Umbilical cord (tissue), 2 donors: ENCODE measurements at places on chromosomes 3 and 15. TPM values are rescaled to one million over a fixed set of nuclear protein-coding genes. Genes with fewer than 3 reads are reported as not detected.
A peak's percentile ranks its signal among the peaks of the same experiment; 100 is the strongest.

The GOLGA8M gene
- total RNA-seq, result 1.9 TPM

GRCh38 chr3:193984876-193985275, 151.1 kb upstream of the HES1 start:
- DNase-seq, result no peak

- no peak for DNase-seq
Observed at GRCh38 chr15:63668601-63669000, 71.4 kb downstream of the FBXL22 start.

- DNase-seq, result peak; percentile 2
Observed at GRCh38 chr15:65460741-65461347, 38.1 kb upstream of the IGDCC4 start.

GRCh38 chr3:117936159-117936558, 1098.5 kb downstream of the IGSF11 start:
- DNase-seq, result no peak

DNA sequence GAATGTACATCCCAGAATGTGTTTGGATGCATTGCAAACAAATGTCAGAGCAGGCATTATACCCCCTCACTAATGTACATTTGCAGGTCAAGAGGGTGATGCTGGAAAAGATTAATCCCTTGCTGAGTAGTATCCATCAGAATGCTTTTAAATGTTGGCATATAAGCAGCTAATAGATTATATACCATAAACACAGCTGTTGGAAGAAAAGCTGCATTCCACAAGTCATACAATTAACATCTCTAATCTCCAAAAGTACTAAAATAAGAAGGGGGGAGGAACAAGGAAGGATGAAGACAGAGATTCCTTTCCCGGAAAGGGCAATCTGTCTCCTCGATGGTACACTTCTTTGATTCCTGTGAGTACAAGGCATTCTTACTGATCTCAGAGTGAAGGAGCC, 445.7 kb upstream of the CDIN1 start:
- DNase-seq, result peak; percentile 5

GRCh38 chr3:193777524-193777923, 184.5 kb downstream of the OPA1 start:
- DNase-seq, result no peak

DNA sequence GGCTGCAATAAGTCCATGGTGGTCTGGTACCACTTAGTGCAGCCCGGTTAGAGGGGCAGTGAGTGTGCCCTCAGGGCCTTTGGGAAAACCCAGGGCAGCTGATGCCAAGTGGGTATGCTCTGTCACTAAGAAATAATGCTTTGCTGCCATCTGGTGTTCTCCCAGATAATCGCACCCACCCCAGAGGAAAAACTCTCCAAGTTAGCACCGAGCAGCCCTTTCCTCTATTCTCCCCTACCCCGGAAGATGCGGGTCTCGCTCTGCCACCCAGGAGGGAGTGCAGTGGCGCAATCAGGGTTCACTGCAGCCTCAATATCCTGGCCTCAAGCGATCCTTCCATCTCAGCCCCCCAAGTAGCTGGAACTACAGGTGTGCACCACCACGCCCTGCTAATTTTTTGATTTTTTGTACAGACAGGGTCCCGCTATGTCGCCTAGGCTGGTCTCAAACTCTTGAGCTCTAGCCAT, 21.3 kb upstream of the DAPK2 start:
- peak; percentile 64 for DNase-seq

- DNase-seq, result no peak
Observed at GRCh38 chr15:46918462-46919140, 798.7 kb upstream of the SEMA6D start.

DNA sequence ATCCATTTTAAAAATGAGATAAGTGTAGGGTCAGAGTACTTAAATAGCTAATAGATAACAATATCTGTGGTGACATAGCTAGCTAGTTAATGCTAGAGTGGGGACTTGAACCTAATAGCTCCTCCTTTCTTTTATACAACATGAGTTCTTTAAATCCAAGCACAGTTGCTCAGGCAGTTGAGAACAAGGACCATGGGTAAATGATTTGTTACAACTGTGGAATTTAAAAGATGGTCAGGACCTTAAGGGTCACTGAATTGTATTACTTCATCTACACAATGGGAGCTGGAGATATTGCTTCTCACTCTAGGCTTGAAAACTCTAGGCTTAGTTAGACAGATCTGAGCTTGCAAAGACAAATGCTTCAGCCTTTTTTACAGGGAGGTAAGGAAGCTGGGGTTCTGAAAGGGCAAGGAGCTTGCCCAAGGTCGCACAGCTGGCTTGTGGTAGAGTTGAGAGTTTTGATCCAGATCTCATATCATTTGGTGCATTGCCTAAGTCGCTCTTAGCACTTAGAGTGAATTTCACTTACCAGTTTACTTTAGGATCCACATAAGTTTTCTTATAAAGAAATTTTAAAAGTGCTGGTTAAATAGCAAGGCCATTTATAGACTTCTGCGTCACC, 90.2 kb downstream of the EDEM1 start:
- DNase-seq, result no peak
